ENCODE measurements at places on chromosomes 13 and 19.
A peak's percentile ranks its signal among the peaks of the same experiment; 100 is the strongest.

- peak; percentile 97 for DNase-seq
Measured at GRCh38 chr19:50203281-50204080, at the start of gene MYH14. MYH14 (plus strand) TSS chr19:50203622; CDS start chr19:50210366, 6,744 bp downstream.

DNA sequence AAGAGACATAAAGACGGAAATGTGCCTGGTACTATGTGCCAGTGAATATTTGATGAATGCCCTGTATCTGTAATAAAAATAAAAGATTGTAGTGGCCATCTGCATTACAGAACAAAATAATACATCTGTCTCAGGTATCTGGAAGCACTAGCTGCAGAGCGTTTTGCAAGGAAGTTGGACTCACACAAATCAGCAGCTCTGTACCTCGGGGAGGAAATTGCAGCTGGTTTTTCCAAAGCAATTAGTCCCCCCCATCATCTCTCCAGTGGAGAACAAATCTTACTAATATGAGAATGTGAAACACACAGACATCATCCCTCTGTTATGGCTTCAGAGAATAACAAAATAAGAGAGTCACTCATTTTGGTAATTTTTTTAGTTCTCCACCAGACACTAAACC is 245.3 kb downstream of the ITGBL1 start:
- DNase-seq = no peak

GRCh38 chr19:1445932-1446712 is 3.8 kb upstream of the APC2 start:
- peak; percentile 75 for DNase-seq

DNA sequence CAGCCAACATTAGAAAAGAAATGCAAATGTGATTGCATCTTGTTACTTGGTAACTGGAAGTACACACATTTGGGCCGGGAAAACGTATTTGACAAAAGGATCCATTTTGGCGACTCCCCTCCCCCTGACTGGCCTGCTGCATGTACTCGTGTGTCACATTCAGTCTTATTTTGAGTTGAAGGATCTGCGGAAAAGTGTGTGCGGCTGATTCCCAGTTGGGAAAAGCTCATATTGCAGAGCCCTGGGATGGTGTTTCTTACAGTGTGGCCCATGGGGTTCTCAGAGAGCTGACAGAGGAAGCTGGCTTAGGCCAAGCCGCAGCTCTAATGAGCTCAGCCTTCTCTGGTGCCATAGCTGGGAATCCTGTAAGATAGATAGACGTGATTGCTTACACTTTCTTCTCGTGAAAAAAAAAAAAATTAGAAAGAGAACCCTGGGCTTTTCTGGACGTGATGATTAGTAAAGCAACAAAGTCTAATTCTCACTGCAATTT is 170.3 kb upstream of the ARGLU1 start:
- DNase-seq = peak; percentile 29

DNA sequence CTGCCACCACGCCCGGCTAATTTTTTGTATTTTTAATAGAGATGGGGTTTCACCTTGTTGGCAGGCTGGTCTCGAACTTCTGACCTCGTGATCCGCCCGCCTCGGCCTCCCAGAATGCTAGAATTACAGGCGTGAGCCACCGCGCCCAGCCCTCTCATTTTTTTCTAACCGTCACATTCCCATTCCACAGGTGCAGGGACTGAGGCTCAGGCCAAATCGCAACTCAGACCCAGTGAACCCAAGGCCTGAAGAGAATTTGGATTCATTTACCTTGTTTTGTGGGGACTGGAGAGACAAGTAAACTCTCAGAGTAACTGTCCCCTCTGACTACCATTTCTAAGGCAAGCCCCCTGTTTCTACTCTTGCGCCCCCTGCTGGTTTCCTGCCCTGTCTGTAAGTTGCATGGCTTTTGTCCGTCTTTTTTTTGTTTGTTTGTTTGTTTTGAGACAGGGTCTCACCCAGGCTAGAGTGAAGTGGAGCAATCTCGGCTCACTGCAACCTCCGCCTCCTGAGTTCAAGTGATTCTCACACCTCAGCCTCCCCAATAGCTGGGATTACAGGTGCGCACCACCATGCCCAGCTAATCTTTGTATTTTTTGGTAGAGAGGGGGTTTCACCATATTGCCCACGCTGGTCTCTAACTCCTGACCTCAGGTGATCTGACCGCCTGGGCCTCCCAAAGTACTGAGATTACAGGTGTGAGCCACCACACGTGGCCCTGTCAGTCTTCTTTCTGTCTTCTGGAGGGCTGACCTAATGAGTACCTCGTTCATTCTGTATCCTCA is 2.3 kb upstream of the STRN4 start:
- peak; percentile 96 for DNase-seq

GRCh38 chr19:55036058-55036457 is 2.0 kb downstream of the GP6 start:
- DNase-seq = no peak

DNA sequence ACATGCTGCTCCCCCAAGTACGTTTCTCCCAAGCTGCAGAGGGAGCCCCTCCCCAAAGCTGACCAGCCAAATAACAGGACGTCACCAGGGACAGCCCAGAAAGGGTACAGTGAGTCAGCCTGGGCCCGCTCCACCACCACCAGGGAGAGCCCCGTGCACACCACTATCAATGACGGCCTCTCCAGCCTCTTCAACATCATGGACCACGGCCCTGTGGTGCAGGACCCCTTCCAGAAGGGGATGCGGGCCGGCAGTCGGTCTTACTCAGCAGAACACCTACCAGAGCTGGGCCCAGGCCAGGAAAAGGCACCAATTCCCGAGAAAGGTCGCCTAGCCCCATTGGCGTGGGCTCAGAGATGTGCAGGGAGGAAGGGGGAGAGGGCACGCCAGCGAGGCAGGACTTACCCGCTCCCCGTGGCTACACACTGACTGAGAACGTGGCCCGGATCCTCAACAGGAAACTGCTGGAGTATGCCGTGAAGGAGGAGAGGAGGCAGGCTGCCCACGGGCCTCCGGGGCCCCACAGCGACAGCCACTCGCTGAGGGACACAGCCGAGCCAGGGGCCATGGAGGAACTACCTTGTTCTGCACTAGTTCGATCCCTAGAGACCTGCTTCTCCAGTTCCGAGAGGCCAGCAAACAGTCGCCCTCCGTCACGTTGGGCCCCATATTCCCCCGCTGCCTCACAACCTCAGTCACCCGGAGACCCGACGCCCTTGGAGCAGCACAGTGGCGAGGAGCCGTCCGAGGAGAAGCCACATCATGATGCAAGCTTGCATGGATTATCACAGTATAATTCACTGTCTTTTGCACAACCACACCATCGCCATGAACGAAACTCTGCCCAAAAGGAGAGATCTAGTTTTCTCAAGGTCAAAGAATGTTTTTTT is 815.9 kb upstream of the KLHL1 start:
- DNase-seq = no peak

DNA sequence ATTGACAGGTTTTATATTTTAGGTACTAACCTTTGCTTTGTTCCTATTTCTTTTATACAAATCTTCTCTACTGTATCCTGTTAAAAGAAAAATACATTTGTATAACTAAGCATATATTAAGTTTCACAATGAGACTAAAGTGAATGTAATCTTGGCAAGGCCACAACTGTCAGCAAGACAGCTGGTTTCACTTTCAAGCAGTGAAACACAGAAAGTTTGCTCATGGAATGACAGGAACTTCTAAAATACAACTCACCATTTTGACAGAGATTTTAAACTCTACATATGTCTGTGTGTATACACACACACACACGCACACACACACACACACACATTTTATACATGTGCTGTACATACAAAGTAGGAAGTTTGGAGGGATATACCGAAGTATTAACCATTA is 53.3 kb downstream of the PARP4 start:
- no peak for DNase-seq

DNA sequence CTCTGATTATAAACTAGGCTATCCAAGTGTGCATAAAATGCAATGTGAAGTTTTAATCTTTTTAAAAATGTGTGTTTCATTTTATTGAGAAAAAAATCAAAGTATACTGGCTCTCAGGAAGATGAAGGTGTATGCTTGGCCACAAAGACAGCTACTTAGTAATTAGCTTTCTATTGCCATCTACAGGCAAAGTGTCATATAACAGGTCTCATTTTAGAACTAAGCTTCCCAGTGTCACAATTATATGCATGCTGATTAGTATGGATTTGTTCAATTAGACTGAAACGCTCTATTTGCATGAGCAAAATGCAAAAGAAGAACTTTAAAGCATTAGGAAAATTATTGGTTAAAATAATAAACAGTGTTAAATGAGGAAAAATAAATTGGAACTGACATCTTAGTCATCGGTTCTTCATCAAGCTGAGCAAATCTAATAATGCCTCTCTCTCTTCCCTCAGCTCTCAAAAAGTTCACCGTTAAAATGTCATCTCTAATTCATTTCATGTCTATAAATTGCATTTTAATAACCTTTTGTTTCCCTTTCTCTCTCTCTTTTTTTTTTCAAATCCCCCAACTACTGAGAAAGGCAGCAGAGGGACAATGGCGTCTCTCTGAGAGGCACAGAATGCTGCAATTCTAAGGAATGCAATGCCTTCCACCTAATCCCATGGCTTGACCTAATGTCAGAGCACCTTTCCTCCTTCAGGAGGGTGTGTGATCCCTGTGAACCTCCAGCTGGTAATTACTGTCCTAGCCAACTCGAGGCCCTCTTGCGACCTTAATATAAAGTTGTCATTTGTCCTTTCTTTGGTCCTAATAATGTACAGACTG is 313.1 kb upstream of the MAB21L1 start:
- peak; percentile 53 for DNase-seq

- DNase-seq = no peak
Measured at GRCh38 chr13:59776924-59777690, 386.6 kb downstream of the DIAPH3 start.

GRCh38 chr19:39568604-39569003 is 28.6 kb upstream of the EID2 start:
- DNase-seq = no peak

DNA sequence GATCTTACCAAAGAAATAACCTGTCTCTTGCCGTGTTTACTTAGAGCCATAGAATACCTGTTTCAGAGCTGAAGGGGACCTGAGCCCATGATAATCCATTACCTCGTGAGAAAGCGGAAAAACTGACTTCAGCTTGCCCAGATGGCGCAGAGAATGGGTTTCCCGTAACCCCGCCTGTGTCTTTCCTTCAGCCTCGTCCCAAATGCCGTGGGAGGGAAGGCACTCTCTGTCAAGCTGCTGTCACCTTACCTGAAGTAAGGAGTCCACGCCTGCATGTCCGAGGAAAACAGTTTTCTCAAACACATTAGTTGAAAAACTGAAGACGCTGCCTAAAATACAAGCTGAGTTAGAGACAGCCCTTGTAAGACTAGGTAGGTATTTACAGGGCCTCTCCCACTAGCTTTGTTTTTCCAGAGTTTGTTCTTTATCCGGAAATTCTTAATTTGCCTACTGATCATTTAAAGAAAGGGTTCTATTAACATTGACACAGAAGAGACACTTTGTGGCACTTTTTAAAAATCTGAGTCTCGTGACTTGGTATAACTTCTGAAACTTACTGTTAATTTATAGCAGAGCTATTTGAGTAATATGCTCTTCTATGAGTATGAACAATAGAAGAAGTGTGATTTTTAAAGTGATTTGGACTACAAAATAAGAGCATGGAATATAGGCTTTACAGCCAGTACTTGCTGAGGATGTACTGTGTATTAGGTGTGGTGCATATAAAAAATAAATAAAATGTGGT is 1.3 kb upstream of the INTS6 start:
- peak; percentile 53 for DNase-seq

- DNase-seq = no peak
Measured at GRCh38 chr13:91526543-91527033, 128.2 kb downstream of the GPC5 start.

- peak; percentile 84 for DNase-seq
Measured at GRCh38 chr19:56350416-56351045, 35.9 kb upstream of the ZSCAN5A start.

DNA sequence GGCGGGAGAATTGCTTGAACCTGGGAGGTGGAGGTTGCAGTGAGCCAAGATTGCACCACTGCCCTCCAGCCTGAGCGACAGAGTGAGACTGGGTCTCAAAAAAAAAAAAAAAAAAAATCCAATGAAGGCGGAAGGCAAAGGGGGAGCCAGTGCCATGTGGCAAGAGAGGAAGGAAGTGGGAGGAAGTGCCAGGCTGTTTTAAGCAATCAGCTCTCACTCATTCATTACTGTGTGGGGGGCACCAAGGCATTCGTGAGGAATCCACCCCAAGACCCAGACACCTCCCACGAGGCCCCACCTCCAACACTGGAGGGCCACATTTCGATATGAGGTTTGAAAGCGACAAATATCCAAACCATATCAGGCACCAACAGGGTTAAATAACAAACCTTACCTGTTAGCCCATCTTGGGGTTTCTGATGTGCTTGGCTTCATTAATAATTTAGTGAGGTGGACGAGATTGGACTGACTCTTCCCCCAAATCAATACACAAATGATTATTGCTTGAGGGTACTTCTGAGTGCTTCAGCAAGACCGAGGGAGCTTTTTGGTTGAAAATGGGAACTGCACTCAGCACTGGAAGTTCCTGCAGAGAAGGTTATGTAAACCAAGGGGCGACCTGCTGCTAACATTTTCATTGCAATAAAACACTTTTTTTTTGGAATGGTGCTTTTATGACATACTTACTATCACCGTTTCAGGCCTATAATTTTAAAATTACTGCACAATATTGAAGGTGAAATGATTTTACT is 7.5 kb upstream of the LRP3 start:
- DNase-seq = no peak

DNA sequence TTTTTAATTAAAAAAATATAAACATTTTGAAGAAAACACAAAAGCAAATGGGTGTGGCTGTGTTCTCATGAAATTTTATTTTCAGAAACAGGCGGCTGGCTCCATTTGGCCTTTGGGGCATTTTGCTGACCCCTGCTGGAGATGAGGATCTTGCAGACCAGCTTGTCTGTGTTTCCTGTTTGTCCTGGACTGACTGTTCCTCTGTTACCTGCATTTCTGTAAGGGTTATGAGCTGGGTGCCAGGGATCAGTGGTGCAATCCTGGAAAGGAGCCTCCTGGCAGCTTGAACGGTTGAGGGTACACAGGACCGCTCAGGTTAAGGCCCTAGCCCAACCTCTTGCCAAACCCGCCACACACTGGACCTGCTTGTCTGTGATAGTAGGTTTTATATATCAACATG is 49.9 kb downstream of the ZNF787 start:
- peak; percentile 63 for DNase-seq

DNA sequence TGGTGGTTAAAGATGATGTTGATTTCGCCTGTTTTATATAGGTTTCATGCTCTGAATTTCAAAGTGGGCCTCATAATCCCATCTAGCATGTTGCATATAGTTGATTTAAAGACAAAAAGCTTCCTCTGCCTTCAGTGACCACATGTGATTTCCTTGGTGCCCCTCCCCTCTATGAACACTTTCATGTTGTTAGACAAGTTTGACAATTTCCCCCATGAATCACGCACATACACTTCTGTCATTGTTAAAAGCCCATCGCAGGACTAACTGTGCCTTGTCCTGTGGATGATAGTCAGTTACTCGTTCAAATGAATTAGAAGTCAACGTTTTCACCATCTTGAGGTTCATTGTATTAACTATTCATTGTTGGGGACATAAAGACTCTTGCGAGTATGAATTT is 6.7 kb downstream of the TNFSF11 start:
- no peak for DNase-seq

- no peak for DNase-seq
Measured at GRCh38 chr13:84050536-84050935, 168.3 kb upstream of the SLITRK1 start.
